ENCODE measurements at places on chromosomes 3 and 15.

GRCh38 chr15:29514926-29515325 is 245.3 kb upstream of the NSMCE3 start:
- no peak for DNase-seq

GRCh38 chr3:146625186-146625775 is 20.1 kb upstream of the PLSCR5 start:
- DNase-seq: no peak

GRCh38 chr3:171095063-171095462 is 68.5 kb upstream of the SLC2A2 start:
- DNase-seq: no peak

GRCh38 chr3:15439476-15439875 is 12.1 kb downstream of the EAF1 start:
- no peak for DNase-seq

GRCh38 chr3:42402394-42403096 is 7.9 kb downstream of the LYZL4 start:
- DNase-seq: no peak

DNA sequence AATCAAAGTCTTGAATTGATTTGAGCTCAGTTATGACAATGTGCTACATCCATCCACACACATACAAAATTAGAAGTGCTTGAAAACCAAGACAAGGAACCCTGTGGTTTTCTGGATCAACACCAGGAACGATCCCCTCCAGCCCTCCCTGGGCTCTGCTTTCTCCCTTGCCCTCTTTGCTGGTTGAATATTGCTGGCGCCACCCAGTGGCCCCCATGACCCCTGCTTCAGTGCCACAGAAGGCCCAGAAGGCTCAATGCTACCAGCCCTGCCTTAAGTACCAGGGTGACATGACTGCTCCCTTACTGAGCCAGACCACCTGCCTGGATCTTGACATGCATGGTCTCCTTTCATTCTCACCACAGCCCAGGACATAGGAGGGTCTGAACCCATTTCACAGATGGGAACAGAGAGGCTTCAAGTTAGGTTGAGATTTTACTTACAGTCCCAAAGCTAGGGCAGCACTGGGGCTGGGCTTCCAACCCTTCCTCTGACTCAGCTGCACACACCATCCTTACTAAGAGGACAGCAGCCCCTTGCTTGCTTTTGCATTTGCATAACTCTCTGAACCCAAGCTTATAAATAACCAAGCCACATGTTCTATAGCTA is 15.0 kb downstream of the IL12A start:
- peak; percentile 9 for DNase-seq

DNA sequence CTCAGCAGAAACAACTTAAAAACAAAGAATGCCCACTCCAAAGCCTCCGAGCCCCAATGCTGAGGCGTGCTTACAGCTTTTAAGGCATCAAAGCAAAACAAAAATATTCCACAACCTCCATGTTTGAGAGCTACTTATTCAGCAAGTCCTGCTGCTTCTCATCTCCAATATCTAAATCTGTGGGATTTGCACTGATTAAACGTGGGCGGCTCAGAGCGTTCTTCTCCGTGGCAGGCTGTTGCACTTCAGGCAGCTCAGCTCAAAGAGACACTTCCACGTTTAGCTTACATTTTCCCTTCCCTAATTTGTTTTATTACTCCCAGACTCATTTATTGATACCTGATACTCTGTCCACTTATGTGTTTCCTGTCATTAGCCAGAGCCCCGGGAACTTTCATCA is 282.6 kb upstream of the MCTP2 start:
- DNase-seq: no peak

DNA sequence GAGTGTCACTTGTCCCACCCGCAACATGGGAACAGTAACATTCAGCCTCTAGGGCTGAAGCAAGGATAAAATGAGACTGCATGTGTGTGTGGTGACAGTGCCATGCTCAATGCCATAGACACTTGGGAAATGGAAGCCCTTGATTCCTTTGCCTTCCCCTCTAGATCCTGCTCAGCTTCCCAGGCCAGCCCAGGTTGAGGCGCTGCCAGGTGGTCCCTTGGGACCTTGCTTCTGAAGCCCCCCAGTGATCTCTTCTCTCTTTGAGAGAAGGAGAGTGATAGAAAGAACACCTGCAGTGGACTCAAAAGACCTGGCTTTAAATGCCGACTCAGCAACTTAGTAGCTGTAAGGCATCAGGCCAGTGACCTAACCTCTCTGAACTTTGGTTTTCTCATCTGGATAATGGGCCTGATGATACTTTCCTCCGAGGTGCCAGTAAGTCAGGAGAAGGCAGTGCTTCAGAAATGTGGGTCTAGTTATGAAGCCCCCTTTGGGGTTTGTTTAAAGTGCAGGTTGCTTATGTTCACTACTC is 144.5 kb downstream of the RPLP1 start:
- no peak for DNase-seq

DNA sequence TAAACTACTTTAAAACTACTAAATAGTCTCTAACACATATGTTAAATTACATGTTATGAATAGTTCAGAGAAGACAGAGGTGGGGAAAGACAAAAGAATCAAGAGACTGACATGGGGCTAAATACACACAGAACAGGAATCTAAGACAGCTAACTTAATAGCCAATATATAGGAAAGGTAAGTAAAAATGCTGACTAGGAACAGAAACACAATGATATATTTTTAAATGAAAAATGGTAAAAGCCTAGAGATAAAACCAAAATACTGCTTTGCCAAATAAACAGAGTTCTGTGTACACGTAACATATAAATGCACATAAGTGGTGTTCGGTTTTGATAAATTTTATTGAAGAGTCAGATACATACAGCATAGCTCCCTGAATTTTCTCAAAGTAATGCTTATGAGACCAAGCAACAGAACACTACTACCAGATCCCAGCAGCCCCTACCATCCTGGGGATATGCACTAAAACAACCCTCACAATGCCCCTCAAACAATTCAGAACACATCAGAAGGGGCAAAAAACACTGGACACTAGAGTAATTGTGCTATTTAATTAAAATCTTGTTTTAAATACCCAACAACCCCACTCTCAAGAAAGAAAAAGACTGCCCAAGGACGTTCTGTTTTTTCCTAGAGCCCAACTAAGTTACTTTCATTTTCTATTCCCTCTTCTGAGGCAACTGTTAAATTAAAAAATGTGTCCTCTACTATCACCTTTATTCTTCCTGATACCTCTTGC is 121.1 kb downstream of the ADAM10 start:
- no peak for DNase-seq

DNA sequence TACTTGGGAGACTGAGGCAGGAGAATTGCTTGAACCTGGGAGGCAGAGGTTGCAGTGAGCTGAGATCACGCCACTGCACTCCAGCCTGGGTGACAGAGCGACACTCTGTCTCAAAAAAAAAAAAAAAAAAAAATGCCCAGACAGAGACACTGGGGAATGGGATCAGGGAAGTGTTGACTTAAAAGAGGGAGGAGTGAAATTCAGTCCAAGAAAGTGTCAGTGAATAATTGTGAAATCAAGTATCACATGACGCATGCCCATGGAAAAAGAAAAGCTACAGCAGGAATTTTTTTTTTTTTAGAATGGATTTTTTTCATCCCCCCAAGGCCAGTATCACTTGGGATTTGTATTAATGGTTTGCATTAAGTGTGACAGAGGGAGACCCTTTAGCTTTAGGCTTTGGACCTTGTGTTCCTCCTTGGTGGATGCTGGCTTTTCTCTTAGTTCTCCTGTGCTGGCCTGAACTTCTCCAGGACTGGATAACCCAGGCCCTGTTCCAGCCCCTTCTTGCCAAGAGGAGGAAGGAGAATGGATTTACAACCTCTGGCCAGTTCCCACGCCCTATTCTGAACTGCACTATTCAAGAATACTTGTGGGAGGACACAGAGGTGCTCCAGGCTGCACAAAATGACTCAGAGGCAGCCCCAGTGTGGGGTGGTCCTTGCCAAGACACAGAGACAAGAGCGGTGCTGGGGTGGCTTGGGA is 36.7 kb upstream of the ZNF774 start:
- DNase-seq: no peak

DNA sequence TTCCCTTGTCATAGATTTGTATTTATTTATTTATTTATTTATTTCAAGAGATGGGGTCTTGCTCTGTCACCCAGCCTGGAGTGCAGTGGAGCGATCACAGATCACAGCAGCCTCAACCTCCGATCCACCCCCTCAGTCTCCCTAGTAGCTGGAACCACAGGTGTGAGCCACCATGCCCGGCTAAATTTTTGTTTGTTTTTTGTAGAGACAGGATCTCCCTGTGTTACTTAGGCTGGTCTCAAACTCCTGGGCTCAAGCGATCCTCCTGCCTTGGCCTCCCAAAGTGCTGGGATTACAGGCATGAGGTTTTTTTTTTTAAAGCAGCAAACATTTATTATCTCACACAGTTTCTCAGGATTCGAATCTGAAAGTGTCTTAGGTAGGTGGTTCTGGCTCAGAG is 2.5 kb downstream of the TTBK2 start:
- DNase-seq: no peak

DNA sequence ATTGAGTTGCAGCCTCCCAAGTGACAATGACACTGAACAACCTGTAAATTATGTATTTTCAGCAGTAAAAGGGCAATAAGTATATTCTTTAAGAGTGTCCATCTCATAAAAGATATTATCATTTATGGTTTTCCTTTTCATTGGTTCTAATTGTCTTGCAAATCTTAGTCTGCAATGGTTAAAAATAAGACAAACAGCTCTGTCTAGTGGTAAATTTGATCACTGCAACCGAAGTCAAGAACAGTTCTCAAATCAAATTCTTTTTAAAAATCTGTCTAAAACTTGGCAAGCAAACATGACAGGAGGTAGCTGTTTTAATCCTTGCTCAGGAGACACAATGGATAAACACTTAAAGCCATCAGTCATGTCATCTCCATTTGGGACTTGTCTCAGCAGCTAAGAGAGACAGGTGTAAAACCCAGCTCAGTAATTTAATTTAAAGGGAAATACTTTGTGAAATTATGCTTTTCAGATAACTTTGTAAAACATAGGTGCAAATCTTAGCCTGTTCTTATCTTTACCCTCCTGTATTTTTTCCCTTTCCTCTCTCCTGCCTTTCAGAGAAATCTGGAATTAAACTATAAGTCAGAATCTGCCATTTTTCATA is 150.3 kb upstream of the ARHGEF26 start:
- no peak for DNase-seq

All from activated T-cell treated with anti-CD3 and anti-CD28 coated beads for 4 hours (primary cell).